ENCODE measurements at places on chromosomes 7 and 10. TPM values are rescaled to one million over a fixed set of nuclear protein-coding genes. Genes with fewer than 3 reads are reported as not detected.

DNA sequence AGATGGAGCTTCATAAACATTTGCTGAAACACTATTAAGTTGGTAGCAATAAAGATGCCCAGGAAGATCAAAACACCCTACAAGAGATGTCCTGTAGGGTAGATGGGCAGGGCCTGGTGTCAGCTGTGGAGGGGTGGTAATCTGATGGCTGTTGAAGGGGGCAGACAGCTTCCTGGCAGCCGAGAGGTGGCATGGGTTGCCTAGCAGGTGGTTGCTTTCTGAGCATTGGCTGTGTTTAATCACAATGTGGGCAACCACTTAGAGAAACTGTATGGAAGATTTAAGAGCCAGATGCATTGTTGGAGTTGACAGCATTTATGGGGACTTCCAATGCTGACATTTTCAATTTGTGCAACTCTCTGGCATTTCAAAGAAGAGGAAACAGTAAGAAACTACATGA lies 79.9 kb upstream of the SLC26A5 start:
- DNase-seq = no peak

GRCh38 chr7:44212581-44213184 lies 11.9 kb downstream of the YKT6 start:
- peak; percentile 24 for DNase-seq

DNA sequence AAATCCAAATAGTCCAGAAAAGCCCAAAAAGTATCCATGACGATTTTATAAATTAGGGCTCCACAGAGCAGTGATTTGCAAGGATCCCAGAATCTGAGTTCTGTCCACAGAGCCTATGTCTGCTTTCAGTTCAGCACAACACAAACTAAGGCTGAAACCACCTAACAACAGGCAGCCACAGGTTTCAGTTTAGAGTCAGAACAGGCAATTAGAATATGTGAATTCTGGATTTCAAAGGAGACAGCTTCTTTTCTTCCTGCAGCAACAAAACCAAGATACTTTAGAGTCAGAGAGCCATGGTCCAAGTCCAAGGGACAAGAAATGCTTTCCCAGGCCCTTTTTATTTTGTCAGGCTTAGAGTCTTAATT lies 23.6 kb downstream of the IFIT3 start:
- DNase-seq = no peak

DNA sequence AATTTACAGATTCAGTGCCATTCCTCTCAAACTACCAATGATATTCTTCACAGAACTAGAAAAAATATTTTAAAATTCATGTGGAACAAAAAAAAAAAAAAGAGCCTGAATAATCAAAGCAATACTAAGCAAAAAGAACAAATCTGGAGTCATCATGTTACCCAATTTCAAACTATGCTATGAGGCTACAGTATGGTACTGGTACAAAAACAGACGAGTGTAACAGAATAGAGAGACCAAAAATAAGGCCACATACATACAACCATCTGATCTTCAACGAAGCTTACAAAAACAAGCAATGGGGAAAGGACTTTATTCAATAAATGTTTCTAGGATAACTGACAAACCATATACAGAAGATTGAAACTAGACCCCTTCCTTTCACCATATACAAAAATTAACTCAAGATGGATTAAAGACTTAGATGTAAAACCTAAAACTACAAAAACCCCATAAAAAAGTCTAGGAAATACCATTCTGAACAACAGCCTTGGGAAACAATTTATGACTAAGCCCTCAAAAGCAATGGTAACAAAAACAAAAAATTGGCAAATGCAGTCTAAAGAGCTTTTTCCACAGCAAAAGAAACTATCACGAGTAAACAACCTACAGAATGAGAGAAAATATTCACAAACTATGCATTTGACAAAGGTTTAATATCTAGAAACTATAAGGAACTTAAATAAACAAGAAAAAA lies 207.7 kb downstream of the PTN start:
- no peak for DNase-seq

DNA sequence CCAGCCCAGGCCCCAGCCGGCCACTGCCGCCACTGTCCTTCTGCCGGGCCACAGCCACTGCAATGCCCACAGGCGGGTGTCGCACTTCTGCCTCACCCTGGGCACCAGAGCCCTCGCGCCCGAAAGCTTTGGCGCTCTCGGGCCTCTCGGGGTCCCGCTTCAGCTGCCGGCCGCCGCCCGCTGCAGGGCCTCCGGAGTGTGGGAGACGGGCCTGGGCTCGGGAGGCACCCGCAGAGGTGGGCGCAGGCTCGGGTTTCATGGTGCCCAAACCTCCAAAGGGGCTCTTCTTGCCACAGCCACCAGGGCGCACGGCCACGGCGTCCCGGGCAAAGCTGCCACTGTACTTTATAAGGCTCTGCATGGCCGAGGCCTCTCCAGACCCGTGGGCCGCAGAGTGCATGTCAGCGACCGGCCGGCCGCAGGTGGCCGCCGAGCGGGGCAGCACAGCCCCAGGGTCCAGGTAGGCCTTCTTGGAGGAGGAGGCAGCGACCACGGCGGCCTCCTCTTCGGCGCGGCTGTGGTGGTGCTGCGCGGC lies 35.9 kb downstream of the TNRC18 start:
- DNase-seq = no peak

GRCh38 chr10:7408291-7409044 lies 2.4 kb downstream of the SFMBT2 start:
- no peak for DNase-seq

GRCh38 chr7:100577507-100577906 lies 3.8 kb upstream of the SAP25 start:
- DNase-seq = no peak

- DNase-seq = no peak
These were observed 51.4 kb upstream of the AOAH start for GRCh38 chr7:36775676-36776075.

GRCh38 chr10:34759837-34760215 lies 55.3 kb downstream of the PARD3 start:
- DNase-seq = no peak

- DNase-seq = no peak
These were observed 118.1 kb upstream of the LYZL2 start for GRCh38 chr10:30747633-30748032.

- DNase-seq = no peak
These were observed 7.3 kb downstream of the RNF216 start for GRCh38 chr7:5774136-5774535.

DNA sequence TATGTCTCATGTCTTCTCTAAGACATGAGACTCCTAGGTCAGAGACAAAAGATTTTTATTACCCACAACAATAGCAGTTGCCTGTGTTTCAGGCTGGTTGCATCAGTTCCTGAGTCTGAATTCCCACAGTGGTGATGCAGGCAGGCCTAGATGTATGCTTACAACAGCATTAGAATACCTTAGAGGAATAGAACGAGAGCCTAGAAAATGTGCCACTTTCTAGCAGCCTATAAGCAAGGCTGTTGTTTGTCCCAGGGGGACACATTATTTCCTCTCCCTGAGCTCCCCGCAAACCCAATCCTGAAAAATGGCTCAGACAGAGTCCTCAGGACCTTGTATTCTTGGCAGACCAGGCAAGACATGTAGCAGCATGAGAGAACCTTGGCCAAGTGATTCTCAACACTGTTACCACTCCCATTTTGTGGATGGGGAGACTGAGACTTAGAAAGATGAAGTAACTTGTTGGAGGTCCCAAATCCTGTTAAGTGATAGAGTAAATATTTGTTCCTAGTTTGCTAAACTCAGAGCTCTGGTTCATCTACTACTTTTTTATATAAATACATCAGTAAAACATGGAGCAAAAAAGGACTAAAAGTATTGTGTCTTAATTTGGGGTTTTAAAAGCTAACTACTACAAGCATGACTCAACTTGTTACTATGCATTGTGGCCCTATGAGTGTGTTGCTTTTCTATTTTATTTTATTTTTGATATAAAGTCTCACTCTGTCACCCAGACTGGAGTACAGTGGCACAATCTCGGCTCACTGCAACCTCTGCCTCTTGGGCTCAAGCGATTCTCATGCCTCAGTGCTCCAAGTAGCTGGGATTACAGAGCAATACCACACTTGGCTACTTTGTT lies 14.2 kb downstream of the VTI1A start:
- no peak for DNase-seq

- no peak for DNase-seq
These were observed 22.4 kb downstream of the MTURN start for GRCh38 chr7:30157204-30157603.

DNA sequence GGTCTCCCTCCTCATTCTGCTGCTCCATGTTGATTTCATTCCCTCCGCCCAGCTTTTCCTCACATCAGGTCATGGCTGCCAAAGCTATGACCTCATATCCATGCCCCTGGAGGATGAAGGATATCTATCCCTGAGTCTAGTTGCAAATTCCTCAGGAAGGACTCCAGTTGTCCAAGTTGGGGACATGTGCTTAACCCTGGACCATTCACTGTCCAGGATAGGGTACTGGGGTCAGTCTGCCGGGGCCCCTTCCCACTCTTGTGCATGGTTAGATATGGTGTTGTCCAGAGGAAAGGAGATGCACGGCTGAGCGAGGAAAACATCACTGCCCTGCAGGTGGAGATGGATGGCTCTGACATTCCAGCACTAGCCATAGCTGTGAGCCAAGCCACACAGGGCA lies 51.9 kb upstream of the COMTD1 start:
- no peak for DNase-seq

DNA sequence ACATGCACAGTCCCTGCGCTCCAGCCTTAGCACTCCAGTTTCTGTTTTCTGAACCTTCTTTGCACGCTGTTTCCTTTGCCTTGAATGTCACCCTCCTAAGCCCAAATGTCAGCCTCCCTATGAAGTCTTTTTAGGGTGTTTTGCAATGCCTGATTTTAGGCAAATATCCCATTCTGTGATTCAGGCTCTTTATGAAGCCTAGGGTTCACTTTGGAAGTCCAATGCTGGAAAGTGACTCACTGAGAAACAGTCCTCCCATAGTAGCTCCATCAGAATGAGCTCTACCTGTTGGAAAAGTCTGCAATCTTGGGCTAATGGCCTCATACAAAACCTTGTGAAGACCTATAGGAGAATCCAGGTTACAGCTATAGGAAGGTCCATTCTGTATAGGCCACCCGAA lies 5.3 kb downstream of the LAMB4 start:
- DNase-seq = no peak

GRCh38 chr7:93574646-93575554 lies at the start of gene CALCR:
TSS of gene CALCR (minus strand) at chr7:93574724. CDS start at chr7:93486981, 87,743 bp downstream.
- DNase-seq = no peak

- DNase-seq = no peak
These were observed 145.2 kb upstream of the ANK3 start for GRCh38 chr10:60534761-60535389.

DNA sequence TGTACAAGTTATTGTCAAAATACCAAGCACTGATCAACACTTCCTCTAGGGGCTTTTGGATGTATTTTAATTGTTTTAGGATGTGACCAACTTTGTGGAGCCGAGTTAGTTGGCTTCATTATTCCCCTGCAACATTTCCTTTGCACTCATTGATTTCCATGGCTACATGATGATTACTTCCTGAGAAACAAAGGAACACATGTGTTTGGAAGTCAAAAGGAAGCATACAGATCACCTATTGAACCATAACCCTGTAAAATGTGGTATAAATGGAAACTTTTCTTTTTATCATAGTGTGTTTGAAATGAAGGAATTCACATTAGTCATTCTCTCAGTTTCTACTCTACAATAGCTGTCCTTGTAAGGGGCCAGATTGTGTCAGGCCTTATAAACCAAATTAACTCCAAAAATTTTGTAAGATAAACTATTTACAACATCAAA lies 32.2 kb upstream of the EXOC6 start:
- DNase-seq = no peak

DNA sequence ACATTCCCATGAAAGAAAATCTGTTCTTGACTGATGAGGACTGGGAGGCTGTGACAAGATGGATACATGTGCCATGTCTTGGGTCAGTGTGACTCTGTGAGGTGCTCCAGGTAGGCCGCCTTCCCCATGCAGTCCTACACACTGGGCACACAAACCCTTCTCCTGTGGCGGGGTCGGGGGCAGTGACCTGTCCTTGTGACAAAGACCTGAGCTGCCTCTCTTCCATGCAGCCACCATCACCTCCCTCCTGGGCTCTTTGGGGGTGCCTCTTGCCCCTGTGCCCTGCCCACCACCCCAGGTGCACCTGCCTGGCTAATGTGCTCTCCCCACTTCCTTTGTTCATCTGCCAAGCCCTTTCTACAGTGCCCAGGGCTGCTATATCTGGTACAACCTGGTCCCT lies 35.7 kb upstream of the DMBT1 start:
- no peak for DNase-seq

DNA sequence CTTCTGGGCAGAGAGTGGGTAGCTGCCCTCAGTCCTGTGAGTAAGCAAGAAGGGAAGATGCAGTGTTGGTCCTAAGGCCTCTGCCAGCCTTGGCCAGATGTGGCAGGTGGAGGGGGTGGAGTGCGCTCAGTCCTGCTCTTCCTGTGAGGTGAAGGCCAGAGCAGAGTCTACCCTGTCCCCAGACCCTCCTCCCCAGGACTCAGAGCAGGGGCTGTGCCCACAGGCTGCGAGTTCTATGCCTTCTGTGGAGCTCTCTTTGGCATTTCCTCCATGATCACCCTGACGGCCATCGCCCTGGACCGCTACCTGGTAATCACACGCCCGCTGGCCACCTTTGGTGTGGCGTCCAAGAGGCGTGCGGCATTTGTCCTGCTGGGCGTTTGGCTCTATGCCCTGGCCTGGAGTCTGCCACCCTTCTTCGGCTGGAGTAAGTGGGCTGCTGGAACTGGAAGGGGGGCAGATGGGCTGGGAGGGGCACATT lies 4.0 kb downstream of the OPN4 start:
- DNase-seq = peak; percentile 18

DNA sequence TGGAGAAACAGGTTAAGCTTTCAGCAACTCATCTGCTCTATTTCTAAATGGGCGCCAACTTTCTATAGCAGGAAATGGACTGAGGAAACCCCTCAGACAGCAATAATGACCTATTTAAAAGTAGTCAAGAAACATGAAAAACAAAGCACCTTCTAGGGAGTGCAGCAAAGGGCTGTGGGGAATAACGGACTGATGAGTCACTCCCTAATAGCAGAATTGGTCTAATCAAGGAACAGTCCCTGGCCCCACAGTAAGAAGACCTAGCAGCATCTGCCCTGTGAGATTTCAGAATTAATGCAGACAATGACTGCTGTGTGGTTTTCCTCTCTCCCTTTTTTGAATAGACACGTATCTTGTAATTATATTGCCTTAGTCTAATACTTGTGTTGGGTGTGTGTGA lies 602.9 kb downstream of the IPMK start:
- no peak for DNase-seq

GRCh38 chr7:4202954-4203353 lies 479.1 kb upstream of the FOXK1 start:
- no peak for DNase-seq

GRCh38 chr10:74035303-74035702 lies 37.4 kb downstream of the VCL start:
- DNase-seq = no peak

- DNase-seq = no peak
These were observed 8.1 kb downstream of the CRYGN start for GRCh38 chr7:151431768-151432311.

Gene IDI2
- 204 TPM for total RNA-seq

Gene GIMAP5
- 13.5 TPM for total RNA-seq

Gene EGR2
- total RNA-seq = 0.76 TPM

Gene ELN
- 6.4 TPM for total RNA-seq

Gene TFPI2
- total RNA-seq = 3.7 TPM

Gene HOXA5
- total RNA-seq = 2.7 TPM

Gene HELLS
- 0.53 TPM for total RNA-seq

Gene C10orf67
- not detected for total RNA-seq

Gene HTR5A
- total RNA-seq = not detected

Gene CALHM1
- not detected for total RNA-seq

Gene CRHR2
- total RNA-seq = 0.52 TPM

Gene ITIH5
- total RNA-seq = 7.8 TPM

Gene HACD1
- 39.0 TPM for total RNA-seq

Gene C10orf105
- not detected for total RNA-seq

Gene BRAT1
- total RNA-seq = 20.2 TPM

Gene INHBA
- 0.26 TPM for total RNA-seq

Gene HOXA9
- 20.0 TPM for total RNA-seq
